H7 (cell line): ENCODE measurements at places on chromosomes 4 and X.

DNA sequence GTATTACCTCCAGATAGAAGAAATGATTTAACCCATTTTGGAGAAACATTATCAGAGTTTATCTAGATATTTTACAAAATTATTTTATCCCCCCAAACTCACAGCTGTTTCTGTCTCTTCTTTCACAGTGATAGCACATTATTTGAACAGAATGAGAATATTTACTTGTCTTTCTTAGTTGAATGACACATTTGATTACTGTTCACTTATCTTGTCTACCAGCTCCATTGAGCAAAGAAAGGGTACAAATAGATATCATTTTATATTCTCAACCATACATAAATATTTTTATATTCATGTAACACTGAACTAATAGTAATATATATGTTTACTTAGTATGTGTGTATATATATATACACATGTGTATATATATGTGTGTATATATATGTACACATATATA lies 364.2 kb downstream of the GALNTL6 start:
- DNase-seq = no peak

GRCh38 chr4:54402880-54403480 lies 173.9 kb downstream of the PDGFRA start:
- DNase-seq = peak; percentile 10

GRCh38 chr4:129040471-129040870 lies 52.9 kb downstream of the SCLT1 start:
- no peak for DNase-seq

GRCh38 chrX:15203694-15204093 lies 66.2 kb downstream of the ASB9 start:
- no peak for DNase-seq

DNA sequence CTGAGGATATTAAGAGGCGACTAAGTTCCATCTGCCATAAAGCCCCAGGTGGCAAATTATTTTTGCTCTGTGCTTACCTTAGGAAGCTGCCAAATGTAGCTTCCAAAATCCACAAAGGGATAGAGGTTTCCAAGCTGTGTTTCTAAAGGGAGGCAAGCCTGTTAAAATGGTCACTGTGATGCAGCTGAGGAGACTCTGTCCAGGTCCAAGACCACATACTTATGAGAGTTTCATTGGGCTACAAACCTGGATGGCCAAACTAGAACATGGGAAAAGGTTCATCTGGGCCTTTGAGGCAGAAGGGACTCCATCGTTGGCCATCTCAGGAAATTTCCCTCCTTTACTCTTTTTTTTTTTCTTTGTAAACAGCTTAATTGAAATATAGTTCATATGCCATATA lies 306.9 kb upstream of the FGF13 start:
- no peak for DNase-seq

- DNase-seq = peak; percentile 76
Measured at GRCh38 chr4:139555705-139556070, 331 bp downstream of the SETD7 start.

DNA sequence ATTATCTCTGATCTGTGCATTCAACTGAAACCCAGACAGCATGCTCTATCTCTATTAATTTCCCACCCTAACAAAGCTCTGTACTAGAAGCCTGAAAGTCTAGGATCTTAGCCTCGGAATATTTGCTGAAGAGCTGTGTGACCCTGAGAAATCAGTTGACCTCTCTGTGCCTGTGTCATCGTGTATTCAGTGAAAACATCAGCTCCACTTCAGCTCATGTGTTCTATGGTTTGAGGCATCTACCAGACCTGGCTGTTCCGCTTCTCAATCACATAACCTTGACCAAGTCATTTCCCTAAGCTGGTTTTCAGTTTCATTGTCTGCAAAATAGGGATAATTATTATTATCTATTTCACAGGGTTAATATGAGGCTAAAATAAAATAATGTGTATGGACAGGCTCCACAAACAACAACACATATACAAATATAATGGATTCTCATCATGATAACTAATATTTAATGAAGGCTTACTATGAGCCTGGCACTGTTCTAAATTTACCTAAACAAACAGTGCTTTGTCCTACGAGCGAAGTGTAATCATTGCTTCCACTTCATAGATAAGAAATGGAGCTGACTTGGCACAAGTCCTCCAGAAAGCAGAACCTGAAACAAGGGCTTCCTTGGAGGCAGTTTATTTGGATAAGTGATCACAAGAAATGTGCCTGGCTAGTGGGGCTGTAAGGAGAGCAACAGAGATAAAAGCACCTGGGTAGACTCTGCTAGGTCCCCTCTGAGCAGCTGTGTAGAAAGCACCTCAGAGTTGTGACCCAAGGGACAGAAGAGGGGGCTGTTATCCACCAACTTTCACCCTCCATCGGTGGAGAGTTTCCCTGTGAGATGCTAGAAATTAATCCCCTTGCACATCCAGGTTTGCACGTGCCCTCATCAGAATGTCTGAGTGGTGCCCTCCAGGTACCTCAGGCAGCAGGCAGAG lies 356.9 kb downstream of the RAB28 start:
- DNase-seq = no peak

- peak; percentile 71 for DNase-seq
Measured at GRCh38 chr4:7850489-7850888, 89.2 kb downstream of the AFAP1 start.

- DNase-seq = no peak
Measured at GRCh38 chr4:110793381-110793801, 170.5 kb upstream of the PITX2 start.

GRCh38 chr4:147794787-147795413 lies 63.0 kb downstream of the ARHGAP10 start:
- DNase-seq = no peak

GRCh38 chr4:150573534-150573933 lies 8.4 kb upstream of the MAB21L2 start:
- no peak for DNase-seq

GRCh38 chrX:135087867-135088266 lies 32.5 kb downstream of the ETDB start:
- no peak for DNase-seq

GRCh38 chr4:152634110-152634760 lies 45.6 kb downstream of the TMEM154 start:
- DNase-seq = no peak

DNA sequence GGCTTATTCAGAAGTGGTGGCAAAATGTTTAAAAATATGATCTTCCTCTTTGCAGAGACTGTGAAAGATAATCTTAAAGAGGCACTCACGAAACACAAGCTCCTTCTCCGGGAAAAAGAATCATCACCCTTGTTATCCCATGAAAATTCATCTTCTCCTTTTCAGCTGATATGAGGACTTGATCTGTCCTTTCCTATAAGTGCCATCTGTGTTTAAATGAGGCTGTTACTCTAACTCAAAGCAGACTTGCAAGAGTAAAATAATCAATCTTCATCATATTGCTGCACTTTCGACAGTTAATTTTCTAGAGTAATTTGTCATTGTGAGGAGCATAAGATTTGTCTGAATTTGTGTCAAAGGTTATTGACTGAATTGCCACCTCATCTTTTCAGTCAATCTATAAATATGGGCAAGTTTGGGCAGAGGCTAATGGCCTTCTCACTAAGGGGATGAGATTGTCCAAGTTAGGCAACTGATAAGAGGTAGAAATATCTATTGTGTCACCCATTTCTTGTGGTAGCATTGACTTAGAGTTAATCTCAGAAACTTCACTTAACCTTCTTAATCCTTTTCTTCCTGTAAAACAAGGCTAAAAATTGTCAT lies 452.9 kb downstream of the GRXCR1 start:
- DNase-seq = no peak

- DNase-seq = no peak
Measured at GRCh38 chrX:72268597-72269365, 8.3 kb downstream of the RPS4X start.

DNA sequence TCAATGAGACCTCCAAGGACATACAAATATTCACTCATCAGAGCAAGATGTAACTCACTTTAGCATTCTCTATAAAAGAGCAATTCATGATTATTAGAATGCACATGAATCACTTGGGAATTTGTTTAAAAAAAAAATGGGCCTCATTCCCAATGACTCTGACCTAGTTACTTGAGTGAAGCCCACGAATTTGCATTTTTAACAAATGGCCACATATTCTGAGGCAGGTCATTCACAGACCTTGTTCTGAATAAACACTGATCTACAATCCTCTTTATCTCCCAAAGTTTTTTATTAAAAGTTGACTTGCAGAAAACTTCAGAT lies 255.1 kb upstream of the VEGFC start:
- DNase-seq = no peak

- DNase-seq = no peak
Measured at GRCh38 chrX:88355252-88355651, 391.8 kb upstream of the CPXCR1 start.

DNA sequence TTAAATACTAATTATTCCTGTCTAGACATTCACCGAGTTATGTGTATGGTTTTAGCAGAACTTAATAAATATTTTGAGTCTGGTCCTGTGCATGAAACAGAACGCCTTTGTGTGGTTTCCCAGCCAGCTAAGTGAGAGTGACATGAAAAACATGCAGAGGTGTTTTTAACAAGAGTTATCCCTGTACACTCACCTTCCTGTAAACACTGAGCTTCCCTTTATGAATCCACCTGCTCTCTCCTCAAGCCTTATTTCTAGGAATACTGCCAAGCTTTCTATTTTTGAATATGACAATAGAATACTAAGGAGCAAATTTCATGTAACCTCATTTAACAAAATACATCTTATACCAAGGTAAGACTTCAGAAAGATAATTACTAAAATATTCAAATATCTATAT lies 270.3 kb upstream of the CTSO start:
- no peak for DNase-seq

DNA sequence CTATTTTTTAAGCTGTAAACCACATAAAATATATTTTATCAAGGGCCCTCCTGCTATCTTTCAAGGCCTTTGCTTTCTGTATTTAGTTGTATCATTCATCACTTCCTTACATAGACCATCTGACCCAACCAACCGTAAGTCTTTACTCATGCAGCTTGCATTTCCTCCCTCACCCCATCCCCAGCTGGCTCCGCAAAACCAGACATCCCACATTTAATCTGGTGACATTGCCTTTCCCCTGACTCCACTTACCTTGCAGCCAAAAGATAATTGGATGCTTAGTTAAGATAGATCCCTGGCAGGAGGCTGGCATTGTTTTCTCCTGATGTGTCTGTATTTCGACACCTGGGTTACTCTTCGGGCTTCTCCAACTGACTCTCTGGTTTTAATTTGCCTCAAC lies 183.7 kb upstream of the LDB2 start:
- DNase-seq = no peak

GRCh38 chrX:68571610-68572311 lies 72.9 kb downstream of the YIPF6 start:
- no peak for DNase-seq

GRCh38 chrX:47160781-47161180 lies 15.8 kb downstream of the RBM10 start:
- DNase-seq = no peak

DNA sequence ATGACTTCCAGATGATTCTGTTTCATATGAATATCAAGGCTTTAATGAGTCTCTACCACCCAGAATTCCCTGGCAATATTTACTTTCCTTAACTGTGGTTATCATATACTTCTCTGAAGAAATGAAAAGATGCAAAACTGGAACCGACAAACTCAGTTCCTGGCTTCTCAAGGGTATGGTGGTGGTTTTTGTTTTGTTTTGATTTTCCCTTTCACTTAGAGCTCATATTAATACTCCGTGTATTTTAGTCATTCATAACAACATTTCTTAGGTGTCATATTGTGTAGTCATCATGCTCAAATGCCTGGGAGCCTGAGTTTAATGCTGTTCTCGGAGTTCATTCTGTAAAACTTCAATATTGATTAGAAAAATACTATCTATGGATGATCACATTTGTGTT lies 665 bp downstream of the TRPC5OS start:
- DNase-seq = no peak

GRCh38 chr4:112225157-112225556 lies 6.4 kb upstream of the AP1AR start:
- DNase-seq = no peak

DNA sequence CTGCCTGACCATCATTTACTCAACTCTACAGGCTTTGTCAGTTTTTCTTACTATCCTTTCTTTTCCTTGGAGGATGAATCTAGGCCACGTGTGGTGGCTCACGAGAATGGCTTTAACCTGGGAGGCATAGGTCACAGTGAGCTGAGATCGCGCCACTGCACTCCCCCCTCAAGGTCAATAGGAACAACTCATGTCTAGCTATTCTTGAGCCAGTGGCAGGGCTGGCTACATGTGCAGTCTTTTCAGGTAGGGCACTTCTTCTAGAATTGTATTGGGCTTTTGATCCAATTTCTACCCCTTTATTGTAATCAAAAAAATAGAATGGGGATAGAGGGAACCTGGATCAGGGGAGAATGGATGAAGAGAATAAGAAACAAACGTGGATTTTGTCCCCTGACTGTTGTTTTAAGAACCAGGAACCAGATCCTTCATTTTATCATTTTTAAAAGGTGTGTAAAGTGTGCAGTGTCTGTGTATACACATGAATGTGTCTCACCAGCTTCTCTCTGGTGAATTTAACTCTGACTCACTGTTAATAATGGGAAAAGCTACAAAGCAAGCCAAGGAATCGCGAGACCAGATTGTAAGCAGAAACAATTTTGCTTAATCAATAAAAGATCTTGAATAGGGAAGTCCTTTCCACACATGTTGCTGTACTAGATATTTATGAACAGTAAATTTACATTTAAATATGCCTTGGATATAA lies 283.9 kb upstream of the GPC4 start:
- no peak for DNase-seq

DNA sequence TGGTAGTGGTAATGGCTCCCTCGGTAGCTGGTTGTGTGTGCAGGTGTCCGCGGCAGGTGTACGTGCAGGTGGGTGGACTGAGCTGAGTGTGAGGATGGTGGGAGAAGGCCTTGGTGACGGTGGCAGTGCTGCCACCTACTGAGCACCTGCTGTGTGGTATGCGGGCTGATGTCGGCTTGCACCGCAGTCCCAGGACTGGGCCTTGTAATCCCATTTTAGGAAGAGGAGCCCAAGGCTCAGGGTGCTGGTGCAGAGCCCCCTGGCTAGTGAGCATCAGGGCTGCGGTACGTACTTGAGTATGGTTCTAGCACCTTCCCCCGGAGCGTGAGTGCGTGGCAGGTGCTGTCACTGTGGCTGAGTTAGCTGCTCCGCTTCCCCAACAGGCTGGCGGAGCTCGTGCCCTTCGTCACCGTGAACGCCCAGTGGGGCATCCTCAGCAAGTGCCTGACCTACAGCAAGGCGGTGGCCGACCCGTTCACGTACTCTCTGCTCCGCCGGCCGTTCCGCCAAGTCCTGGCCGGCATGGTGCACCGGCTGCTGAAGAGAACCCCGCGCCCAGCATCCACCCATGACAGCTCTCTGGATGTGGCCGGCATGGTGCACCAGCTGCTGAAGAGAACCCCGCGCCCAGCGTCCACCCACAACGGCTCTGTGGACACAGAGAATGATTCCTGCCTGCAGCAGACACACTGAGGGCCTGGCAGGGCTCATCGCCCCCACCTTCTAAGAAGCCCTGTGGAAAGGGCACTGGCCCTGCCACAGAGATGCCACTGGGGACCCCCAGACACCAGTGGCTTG lies 5.7 kb upstream of the CPZ start:
- DNase-seq = peak; percentile 63

DNA sequence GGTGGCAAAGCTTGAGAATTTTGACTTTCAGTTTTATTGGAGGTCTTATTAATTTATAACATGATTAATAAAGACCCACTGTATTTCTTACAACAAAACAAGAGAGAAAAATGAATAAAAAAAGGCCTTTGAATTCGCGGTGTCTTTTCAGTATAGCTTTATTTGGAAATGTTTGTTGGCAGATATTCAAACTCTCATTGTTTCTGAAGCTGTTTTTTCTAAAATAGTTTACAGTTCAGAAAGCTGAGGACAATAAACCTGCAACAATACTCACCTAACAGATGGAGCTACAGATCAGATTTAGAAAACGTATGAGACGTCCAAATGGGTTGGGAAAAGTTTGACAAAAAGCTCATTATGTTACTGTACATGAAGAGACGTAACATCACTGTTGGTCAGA lies 2.4 kb upstream of the SPARCL1 start:
- no peak for DNase-seq
